ENCODE measurements at places on chromosomes 11 and 22.

DNA sequence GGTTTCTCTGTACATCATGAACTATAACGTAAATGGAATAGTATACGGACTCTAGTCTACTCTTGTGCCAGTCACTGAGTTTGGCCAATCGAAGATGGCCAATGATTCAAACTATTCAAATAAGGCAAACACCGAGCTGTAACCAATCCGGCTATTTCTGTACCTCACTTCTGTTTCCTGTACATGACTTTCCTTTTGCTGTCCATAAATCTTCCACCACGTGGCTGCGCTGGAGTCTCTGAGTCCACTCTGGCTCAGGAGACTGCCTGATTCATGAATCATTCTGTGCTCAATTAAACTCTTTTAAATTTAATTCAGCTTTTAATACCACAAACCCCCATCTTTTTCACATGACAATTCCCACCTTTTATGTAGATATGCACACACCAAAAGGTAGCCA is 1.5 kb upstream of the JAML start:
- DNase-seq: no peak

DNA sequence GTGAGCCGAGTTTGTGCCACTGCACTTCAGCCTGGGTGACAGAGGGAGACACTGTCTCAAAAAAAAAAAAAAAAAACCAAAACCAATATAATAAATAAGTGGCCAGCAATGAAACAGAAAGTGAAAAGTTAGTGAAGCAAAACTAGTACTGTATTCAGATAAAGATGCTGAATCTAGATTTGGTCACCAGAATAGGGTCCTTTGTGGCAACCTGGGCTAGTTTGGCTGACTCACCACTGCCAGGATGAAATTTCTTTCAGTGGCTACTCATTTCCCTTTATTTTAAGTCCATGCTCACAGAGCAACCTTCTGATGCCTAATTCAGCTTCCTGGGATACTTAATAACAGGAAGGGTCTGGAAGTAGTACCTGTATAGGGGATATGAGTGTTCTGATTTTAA is 26.0 kb downstream of the LIMK2 start:
- DNase-seq: no peak

DNA sequence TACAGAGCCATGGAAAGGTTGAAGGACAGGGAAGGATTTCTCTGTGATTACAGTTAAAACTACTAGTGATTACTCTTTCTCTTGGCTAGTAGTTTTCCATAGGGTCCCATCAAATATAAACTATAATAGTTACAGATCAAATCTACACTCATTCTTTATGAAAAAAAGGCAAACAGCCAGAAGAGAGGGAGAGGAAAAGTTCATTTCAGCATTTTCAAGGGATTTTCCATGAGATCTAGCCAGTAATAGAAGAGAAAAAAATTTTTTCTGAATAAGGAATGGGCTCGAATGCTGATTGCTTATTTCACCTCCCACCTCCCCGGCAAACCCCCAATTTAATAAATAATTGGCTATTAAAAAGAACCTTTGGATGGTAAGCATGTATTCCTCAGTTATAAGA is 74.8 kb upstream of the BLID start:
- no peak for DNase-seq

DNA sequence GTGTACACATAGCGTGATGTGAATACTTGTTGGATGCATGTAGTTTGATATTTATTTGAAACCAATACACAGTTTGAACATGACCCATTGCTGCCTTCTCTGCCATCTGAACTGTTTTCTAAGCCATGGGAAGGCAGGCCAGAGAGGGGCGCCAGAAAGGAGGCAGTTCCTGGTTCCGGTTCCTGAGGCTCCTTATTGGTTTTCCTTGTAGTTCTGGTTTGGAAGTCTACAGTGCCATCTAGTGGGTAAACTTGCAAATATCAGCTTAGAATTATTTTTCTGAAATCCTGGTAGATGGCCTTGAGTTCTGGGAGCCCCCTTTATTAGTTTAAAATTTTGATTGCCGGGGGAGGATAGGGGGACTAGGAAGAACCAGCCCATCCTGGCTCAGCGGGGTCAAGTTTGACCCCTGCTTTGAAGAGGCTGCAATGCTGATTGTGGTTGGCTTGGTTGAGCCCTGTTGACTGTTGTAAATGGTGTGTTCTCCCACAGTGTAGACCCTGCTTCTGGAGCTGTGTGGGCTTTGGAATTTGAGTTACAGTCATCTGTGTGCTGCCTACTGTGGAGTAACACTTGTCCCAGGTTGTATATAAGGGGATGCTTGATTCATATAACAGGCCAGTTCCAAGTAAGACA is 48.4 kb downstream of the GRAMD1B start:
- peak; percentile 78 for DNase-seq

- DNase-seq: no peak
These were observed 3.3 kb downstream of the SPATA19 start for GRCh38 chr11:133842053-133842452.

DNA sequence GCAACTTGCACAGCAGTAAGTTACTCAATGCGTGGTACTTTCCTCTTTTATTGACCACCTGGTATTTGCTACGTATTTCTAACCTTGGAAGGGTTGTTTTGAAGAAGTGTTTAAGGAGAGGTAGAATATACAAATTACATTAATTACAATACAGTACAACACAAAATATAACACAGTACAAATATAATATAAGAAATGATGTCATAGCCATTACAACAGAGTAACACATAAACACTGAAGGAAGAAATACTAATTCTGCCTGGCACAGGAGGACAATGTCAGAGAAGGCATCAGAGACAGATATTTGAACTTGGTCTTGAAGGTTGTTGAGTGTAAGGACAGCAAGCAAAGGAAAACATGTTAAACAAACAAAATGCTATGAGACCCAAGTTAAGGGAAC is 25.6 kb downstream of the PAK1 start:
- DNase-seq: no peak

GRCh38 chr11:60985991-60986915 is 14.8 kb downstream of the CD6 start:
- no peak for DNase-seq

DNA sequence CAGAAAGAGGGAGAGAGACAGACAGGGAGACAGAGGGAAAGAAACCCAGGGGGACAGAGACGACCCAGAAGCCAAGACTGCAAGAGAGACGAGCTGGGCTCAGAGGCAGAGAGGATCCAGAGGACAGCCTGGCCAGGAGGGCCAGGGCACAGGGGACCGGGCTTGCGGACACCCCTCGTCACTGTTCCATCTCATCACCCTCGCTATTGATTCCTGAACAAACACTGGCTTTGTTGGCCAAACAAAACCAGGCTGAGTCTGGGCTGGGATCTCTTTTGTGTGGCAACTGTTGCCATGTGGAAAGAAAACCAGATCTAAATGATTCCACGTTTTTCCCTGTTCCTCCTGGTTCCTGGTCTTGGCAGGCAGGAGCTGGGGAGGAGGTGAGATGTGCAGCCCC is 339.4 kb downstream of the MN1 start:
- DNase-seq: no peak

DNA sequence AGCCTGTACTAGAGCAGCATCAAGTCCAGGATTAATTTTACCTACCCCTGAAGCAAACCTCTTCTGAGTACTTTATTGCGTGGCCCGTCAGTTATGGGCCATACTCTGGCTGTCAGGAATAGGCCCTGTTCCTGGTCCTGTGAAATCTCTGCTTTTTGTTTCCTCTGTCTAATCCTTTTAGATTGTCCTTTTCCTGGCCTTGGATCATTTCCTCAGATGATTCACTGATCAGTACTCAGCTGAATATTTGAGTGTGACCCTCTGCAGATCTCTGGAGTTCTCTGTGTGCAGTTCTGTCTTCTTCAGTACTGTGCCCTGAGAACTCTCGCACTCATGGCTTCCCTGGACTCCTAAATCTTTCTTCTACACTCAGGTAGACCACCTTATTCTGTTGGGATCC is 123.5 kb downstream of the UVRAG start:
- no peak for DNase-seq

DNA sequence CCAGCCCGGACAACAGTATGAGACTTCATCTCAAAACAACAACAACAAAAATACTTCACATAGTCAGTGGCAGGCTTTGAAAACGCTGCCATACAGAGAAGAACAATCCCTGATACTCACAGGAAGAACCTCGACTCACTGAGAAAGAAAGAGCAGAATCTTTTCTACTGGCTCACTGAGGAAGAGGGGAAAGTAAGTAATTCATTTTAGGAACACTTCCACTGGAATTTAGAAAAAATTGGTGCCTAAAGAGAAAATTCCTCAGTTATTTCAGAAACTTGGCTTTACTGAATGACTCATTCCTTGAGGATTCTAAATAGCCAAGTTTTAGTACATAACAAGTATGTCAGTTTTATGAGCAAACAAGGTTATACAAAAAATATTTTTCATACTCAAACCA is 12.3 kb downstream of the NARS2 start:
- DNase-seq: no peak

DNA sequence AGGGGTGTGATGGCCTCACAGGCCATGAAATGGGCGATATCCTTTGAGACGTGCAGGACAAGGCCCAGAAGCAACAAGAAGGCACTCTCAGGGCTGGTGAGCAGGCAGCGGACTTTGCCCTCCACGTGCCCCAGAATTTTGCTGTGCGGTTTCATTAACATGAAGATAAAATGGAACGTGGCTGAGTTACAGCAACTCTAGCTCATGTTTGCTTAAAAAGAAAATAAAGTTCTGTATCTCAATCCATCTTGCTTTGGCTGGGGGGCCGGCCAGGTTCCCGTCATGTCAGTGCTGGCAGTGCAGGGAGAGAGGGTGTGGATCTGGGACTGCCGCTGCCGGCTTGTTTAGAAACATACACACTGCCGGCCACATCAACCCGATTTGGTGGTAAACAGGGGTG is 370.1 kb downstream of the OPCML start:
- no peak for DNase-seq

GRCh38 chr11:73759610-73760134 is 1.2 kb downstream of the RAB6A start:
- no peak for DNase-seq

DNA sequence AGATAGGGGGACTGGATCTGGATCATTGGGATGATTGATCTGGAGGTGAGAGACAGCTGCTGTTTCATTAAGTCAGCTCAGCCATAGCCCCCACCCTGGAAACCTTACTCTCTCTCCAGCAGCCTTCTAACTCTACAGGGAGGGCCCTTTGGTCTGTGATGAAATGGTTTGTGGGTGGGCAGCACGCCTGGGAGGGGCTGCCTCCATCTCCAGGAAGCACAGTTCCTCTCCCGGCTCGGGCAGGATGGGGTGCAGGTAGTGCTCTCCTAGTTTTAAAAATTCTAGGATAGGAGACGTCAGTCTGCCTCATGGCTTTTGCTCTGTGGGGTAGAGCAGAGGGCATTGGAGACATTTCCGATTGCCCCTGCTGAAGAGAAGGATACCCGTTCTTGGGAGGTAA is 89.7 kb downstream of the CEP164 start:
- no peak for DNase-seq

Data from BE2C (cell line).